ENCODE measurements at places on chromosomes 2 and 18.

DNA sequence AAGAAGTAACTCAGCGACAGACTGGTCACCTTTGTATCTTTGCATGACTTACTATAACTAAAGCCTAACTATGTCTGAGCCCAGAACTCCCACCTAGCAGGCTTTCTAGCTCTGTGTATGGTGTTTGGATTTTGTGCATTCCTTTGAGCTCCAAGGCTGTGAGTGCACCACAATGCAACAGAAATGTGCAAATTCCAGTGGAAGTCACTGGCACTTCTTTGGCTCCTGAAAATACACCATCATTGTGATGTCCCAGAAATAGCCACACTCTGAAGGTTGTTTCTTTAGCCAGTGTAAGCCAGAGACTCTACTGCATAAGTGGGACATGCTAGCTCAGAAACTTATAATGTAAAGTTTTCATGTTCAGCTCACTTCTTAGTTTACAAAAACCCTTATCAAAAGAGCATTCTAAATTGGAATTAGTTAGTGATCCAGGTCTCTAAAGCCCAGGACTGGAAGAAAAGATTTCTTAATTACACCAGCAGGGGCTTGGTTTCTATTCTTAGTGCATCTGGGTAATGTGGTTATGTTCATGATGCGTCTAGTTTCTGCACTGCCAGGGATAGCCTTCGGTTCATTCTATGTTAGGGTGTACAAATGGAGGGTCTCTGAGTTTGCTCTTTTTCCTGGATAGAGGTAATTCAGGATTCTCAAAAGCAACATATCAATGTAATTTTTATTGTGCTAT lies 1239.5 kb upstream of the ZEB2 start:
- DNase-seq = no peak

DNA sequence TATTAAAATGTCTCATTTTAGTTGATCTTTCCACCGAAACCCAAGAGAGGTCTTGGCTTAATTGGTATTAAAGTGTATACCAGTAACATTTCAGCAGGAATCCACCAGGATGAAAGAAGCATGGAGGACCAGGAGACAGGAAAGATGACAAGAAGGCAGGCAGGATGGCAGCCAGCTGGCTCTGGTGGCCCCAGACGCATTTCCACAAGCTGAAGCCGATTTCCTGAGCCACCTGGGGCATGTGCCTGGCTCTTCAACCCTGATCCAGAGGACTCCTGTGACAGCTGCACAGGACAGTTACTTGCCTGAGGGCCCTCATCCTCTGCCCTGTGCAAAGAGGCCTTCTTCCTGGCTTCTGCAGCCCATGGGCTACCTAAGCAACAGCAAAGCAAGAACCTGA lies 56.9 kb upstream of the NFU1 start:
- no peak for DNase-seq

GRCh38 chr2:208268156-208268952 lies 2.3 kb downstream of the PIKFYVE start:
- no peak for DNase-seq

DNA sequence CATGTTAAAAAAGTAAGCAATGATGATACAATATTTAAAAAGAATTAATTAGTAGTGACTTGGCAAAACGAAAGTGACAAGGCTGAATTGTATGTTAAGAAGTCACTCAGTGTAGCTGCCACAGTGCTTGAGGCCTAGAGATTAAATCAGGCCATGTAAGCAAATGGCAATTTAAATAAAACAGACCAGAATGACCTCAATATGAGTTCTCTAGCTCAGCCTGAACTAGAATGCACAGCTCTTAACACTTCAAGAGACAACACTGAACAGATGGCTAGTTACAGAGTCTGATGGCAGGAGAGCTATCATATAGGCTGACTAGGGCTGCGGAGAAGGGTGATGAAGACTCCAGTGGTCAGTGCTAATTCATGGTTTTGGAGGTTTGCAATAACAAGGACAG lies 117.9 kb upstream of the ZBTB14 start:
- no peak for DNase-seq

DNA sequence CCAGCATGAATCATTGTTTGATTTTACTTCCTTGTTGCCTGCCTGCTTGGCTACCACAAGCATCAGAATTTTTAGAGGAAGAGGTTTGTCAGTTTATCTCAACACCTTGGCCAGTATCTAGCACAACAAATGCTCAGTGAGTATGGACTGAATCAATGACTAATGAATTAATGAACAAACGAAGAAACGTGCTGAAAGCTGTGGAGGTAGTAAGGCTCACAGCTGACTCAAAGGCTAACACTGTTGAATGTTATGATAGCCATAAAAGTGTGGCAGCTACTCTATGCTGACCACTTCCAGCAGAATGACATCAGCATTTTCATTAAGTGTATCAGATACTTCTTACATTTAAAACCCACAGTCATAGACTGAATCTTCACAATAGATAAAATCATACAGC lies 543.4 kb downstream of the IRS1 start:
- no peak for DNase-seq

DNA sequence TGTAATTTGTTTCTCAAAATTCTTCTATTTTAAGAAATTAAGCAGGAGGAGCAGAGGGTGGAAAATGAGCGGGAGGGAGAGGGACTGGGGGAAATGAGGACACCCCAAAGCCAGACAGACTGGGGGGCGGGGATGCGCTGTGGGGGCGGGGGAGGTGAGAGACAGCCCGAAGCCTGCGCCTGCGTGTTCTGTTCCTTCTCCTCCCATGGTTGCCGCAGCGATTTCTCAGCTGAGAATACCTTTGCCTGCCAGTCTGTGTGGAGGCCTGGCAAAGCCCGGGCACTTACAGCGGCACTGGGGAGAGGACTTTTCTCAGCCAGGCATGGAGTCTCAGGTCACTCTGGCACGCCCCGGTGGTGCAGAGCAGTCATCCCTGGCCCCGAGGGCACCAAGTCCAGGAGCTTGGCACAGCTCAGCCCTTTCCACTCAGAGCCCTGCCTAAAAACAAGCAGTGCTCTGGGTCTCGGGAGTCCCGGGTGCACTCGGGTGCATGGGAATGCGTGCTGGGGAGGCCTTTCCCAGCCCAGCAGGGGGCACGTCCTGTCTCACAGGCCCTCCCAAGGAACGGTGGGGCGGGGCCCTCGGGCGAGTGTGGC lies 289.3 kb upstream of the HS6ST1 start:
- no peak for DNase-seq

DNA sequence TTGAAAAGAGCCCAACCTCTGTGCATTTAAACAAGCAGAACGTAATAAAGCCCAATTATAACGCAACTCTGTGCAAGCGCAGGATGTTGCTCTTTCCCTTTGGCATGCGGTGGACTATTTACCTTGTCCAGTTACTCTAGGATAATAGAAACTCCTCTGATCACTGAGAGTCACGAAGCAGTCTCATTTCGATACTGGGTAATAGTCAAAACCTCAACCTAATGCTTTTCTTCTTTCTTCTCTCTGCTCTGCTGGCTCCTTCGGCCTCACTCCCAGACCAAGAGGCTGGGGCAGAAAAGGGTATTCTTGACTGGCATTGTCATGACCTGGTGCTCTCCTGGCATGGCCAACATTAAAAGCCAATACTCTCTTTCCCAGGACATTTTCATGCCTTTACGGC lies 89.7 kb upstream of the GCFC2 start:
- no peak for DNase-seq

GRCh38 chr2:226971084-226971483 lies 135.2 kb downstream of the RHBDD1 start:
- DNase-seq = no peak

- DNase-seq = no peak
These were observed 2.0 kb downstream of the GPC1 start for GRCh38 chr2:240437551-240437860.

GRCh38 chr18:37321582-37322491 lies 243.8 kb downstream of the CELF4 start:
- DNase-seq = no peak

- no peak for DNase-seq
These were observed 46.5 kb downstream of the DPP10 start for GRCh38 chr2:114488841-114489530.

DNA sequence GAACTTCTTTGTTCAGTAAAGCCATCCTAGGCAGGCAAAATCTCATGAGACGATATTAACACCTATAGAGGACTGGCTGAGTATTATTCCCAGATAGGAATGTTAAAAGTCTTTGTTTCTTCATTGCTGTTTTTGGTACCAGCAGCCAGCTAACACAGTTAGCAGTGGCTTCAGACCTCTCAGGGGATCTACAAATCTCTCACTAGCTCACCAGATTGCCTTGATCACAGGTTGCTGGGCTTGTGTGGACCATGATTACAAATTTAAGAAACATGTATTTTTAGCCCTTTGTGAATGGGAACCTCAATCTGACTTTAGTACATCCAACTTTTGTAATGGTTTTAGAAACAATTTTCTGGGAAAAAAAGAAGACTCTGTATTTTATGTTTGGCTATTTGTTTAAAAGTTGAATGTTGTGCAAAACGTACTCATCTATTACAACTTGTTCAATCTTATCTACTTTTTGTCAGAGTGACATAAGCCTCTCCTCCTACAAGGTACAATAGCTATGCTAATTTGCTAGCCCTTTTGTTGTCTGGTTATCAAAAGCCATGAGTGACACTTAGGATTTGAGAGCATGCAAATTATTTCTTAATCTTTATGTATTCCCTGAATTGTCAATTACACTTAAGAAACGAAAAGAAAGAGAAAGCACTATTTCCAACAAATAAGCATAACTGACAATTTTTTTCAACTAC lies 693.1 kb downstream of the ERBB4 start:
- no peak for DNase-seq

DNA sequence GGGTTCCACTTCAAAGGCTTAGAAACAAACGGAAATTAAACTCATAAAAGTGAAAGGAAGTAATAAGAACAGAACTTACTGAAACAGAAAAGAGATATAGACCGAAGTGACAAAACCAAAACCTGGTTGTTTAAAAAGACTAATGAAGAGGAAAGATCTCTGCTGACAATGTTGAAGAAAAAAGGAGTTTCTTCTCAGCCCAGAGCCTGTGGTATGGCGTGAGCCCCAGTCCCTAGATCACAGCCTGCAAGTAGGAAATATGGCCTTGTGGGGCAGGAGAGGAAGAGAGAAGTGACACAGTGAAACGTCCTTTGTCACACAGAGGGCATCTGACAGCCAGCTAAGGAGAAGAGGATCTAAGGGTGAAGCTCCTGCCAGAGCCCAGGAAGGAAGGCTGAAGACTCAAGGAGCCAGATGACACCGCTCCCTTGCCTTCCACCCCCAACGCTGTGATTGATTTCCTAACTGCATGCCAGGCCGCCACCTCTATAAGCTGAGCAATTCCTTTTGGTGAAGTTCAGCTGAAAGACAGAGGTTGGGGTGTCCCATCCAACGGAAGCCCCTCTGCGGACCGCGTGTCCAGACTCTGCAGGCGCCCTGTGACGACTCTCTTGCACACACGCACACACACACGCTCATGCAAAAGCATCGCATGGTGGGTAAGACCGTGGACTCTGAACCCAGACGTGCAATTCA lies 141.1 kb downstream of the HDAC4 start:
- no peak for DNase-seq

GRCh38 chr2:215884451-215885087 lies 128.8 kb downstream of the MREG start:
- DNase-seq = no peak

DNA sequence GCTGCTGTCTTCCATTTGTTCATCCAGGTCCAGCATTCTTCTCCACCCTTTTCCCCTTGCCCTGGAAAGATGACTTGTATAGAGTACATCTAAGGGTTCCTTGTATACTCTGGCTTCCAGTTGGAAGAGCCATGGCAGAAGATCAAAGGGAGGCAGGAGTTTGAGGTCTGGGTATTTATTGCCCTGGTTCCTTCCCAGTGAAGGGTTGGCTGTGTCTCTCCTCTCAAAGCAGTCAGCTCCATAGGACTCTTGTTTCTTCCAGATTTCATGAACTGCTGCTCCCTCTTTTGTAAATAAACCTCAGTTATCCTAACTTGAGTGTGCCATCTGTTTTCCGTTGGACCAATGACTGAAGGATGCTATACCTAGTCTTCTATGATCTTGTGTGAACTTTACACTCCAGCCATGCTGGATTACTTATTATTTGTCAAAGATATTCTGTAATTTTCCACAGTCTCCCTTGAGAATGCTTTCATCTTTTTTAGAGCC lies 6.4 kb downstream of the BBS5 start:
- DNase-seq = no peak

DNA sequence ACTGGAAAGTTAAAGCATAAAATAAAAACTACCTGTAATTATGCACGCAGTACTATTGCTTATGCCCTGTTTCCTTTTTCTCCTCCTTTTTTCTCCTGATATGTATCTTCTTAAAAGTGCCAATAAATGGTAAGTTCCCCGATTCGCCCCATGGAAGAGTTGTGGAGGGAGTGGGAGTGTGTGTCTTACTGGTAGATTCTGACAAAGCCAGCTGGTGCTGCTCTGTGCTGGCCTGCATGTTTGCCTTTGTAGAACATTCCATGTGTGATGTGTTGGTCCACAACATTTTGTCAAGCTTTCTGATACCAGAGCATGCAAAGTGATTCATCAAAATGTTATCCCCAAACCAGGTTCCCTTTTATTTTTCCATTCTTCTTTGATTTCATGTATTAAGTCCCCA lies 356.9 kb upstream of the RAB12 start:
- no peak for DNase-seq

DNA sequence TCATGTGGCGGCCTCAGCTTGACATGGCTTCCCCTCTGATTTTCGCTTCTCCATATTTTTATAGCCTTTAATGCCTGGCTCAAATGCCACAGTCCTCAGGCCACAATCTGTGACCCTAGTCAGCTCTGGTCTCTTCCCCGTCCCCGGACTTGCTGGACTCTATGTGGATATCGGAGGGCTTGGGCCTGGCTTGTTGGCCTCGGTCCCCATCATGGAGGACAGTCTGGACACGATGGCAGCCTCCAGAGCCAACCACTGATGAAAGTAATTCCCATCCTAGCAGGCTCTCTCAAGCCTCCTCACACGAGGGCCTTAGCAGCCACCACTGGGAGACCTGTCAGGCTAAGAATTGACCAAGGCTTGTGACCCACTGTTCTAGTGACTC lies 61.6 kb downstream of the LPIN1 start:
- no peak for DNase-seq

DNA sequence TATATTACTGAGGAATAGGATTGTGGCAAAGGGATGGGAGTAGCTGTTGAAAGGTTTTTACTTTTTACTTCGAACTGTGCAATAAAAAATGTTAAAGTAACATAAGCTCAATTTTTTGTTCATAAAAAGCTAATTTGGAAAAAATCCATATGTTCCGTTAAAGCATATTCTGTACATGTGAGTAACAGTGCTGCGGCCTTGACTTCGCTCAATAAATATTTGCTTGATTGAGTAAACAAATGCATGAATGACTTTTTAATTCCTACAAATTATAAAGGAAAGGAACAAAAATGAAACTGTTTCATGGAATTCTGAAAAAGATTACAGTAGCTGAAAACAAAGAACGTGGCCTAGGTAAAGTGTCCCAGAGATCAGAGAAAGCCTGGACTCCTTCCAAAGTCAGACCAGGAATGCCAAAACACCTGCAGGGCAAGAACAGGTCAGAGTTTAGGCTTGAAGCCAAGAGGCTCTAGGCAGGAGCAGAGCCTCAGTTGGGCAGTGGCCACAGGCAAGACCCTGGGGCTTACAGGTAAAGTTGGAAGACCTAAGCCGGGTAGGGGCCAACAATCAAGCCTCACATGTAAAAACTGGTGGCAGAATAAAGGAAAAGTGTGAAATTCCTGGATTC lies 44.3 kb upstream of the FIGN start:
- DNase-seq = no peak
